ENCODE measurements at places on chromosomes 6 and 20. TPM values are rescaled to one million over a fixed set of nuclear protein-coding genes. Genes with fewer than 3 reads are reported as not detected.

Gene FOXQ1
- total RNA-seq, result 0.04 TPM

Gene GNMT
- total RNA-seq, result 0.22 TPM

Gene DACT2
- total RNA-seq, result 2.0 TPM

Gene SLC35F1
- total RNA-seq, result 1.9 TPM

Gene HCK
- 4.9 TPM for total RNA-seq

Gene ECT2L
- 0.09 TPM for total RNA-seq

All from muscle of leg (tissue), 16 donors.